Hematopoietic multipotent progenitor cell treated with erythropoietin and hydrocortisone succinate and interleukin-3 and kit ligand, for 8 days (in vitro differentiated cells): ENCODE measurements at places on chromosomes 5 and 9.

GRCh38 chr5:3124410-3124809, 372.9 kb upstream of the IRX2 start:
- DNase-seq: no peak

DNA sequence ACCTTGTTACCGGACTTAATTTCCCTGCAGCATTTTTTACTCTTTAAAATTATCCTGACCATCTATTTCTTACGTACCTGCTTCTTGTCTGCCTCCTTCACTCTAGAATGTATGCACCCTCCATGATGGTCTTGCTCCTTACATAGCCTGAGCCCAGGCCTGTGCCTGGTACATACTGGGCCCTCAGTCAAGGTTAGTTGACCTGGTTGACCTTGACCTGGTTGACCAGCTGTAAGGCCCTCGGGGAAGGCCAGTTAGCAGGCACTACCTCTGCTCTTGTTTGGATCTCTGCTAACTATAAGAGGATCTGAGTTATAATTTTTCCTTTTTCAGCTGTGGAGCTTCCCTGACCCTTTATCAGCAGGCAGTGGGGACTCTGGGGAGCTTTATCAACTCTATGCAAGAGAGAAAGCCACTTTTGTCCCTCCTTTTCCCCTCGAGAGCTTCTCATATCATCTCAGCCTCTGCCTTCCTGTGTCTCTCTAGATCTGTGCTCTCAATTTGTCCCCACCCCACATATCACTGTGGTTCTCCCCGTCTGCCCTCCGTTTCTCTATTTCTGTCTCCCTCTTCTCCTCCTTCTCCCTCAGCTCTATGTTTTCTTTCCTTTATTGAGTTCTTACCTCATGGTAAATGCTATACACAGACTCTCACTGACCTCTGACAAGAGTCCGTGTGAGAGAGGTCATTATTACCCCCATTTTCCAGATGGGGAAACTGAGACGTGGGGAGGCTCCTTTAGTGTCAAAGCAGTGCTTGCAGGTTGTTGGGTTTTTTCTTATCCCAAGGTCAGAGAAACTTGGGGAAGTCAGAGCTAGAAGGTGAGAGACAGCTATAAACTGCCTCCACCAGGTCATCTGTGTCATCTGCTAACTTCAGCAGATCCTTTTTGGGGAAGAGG, 28.6 kb downstream of the SPRY4 start:
- peak; percentile 54 for DNase-seq

DNA sequence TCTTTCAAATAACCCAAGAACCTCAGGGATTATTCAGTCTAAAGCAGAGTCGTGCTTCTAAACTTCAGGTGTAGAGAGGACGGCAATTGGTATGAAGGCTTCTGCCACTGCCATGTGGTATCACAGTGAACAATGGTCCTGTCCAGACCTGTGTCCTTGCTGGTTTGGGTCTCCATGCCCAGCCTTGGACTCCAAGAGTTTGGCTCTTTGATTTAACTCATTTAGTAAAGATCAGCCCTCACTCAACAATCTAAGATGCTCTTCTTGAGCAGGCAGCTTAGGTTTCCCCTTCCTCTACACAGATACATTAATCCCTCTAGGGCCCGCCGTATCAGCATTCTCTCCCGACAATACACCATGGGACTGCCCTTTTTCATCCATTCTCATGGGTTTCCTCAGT, 518.0 kb downstream of the RAB3C start:
- no peak for DNase-seq

- peak; percentile 56 for DNase-seq
Observed at GRCh38 chr5:119079318-119079921, 8.5 kb downstream of the DMXL1 start.

- DNase-seq: no peak
Observed at GRCh38 chr9:134328341-134328840, 2.1 kb downstream of the RXRA start.

GRCh38 chr9:136623842-136624183, 38.9 kb upstream of the EGFL7 start:
- no peak for DNase-seq

DNA sequence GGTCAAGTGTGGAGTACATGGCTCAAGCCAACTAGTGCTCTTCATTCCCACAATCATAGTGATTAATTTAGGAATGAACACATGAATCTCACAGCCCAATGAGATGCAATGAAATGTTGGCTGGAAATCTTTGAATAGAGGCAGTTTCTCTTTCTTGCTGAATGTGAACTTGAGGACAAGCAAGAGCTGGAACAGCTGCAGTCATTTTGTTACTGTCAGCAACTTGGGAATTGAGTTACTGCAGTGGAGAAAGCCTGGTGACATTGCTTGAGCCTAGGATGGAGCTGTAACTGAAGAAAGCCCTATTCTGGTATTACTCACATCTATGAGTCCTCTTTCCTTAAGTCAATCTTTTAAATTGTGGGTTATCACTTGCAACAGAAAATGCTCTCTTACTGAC, 62.3 kb downstream of the YIPF5 start:
- no peak for DNase-seq

- no peak for DNase-seq
Observed at GRCh38 chr9:135051316-135052038, 36.0 kb upstream of the OLFM1 start.

GRCh38 chr9:5631026-5631425, 2.1 kb downstream of the RIC1 start:
- DNase-seq: no peak
